ENCODE measurements at places on chromosomes 6 and 20. TPM values are rescaled to one million over a fixed set of nuclear protein-coding genes. Genes with fewer than 3 reads are reported as not detected.

DNA sequence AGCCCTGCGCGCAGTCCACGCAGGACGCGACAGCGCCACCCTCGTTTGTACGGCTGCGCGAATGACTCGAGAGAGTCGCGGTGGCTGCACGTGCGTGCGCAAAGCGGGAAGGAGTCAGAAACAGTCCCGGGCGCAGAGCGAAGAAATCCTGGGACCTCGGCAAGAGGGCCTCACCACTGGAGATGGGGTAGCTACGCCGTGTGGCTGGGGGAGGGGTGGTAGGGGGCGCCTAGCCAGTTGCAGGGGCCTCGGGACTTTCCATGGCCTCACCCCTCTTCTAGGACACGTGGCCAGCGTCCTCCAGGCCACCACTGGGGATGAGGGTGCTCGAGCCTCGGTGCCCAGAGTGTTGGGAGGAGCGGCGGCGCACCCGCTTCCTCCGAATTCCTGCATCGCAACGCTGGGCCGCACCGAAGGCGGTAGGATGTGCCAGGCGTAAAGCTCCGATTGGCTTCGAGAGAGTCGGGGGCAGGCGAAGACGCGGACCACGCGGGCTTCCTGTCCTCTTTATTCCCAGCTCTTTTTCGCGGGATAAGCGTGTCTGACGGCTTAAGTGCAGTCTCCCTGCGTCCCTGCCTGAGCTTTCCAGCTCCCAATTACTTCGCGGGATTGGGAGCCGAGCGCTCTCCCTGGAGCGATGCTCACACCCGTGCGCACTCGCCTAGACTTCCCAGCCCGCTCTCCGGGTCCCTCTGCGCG is 38.7 kb downstream of the NCR2 start:
- DNase-seq, result no peak

The C20orf202 gene
- total RNA-seq, result 0.19 TPM

DNA sequence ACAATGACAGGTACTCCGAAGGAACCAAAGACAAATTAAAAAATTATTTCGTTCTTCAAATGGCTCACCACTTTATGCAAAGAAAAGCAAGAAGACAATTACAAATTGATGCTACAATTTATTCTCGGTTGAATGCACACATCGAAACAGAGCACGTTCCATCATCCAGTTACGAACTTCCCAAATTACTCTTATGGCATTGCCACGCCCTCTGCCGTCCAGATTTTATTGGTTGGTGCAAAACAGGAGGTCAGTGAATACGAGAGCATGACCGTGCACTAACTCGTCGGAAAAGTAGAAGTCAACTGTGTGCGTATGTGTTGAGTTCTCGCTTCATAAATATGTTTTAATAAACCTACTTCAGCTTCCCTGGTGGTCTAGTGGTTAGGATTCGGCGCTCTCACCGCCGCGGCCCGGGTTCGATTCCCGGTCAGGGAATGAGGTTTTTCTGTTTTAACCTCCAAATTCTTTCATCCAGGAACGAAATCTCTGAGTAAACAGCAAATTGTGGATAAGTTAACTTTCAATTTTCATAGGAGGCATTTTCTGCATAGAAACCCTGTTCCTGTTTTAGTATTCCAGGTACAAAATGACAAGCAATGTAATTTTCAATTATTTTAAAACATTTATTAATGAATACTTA is 23.2 kb downstream of the ZNF311 start:
- peak; percentile 78 for DNase-seq

The TASP1 gene
- 11.9 TPM for total RNA-seq

GRCh38 chr6:68235326-68235784 is 399.7 kb upstream of the ADGRB3 start:
- no peak for DNase-seq

DNA sequence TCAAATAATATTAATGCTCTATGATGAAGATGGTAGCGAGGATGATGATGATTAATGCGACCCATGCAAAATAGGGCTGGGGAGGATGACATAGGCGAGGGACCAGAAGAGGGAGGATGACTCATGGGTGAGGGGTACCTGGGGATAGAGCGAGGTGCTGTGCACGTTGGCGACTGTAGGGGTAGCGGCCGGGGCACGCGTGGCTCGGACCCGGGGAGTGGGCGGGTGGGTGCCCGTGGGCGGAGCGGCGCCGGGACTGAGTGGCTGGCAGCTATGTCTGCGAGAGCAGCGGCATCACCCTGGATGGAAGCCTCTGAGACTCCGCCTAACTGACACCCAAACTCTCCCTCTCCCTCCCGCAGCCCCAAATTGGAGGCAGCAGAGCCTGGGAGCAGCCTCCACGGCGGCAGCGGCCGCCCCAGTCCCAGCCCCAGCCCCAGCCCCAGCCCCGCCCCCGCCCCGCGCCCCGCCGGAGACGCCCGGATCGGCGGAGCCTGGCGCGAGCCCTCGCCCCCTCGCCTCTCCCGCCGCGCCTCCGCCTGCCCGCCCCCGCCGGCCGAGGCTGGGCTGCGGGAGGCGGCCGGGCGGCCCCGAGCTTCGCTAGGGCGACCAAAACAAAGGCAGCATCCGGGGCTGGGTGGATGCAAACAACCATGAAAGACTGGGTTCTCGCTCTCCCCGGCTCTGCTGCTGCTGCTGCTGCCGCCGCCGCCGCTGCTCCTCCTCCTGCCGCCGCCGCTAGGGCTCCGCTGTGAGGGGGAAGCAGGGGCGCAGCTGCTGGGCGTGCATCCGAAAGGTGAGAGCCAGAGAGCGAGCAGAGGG is at the start of gene RIMS1:
TSS of gene RIMS1 (plus strand) at position 367 of the 822 bp plus-strand sequence. CDS start 474 bp downstream, outside the sequence.
- peak; percentile 3 for DNase-seq

DNA sequence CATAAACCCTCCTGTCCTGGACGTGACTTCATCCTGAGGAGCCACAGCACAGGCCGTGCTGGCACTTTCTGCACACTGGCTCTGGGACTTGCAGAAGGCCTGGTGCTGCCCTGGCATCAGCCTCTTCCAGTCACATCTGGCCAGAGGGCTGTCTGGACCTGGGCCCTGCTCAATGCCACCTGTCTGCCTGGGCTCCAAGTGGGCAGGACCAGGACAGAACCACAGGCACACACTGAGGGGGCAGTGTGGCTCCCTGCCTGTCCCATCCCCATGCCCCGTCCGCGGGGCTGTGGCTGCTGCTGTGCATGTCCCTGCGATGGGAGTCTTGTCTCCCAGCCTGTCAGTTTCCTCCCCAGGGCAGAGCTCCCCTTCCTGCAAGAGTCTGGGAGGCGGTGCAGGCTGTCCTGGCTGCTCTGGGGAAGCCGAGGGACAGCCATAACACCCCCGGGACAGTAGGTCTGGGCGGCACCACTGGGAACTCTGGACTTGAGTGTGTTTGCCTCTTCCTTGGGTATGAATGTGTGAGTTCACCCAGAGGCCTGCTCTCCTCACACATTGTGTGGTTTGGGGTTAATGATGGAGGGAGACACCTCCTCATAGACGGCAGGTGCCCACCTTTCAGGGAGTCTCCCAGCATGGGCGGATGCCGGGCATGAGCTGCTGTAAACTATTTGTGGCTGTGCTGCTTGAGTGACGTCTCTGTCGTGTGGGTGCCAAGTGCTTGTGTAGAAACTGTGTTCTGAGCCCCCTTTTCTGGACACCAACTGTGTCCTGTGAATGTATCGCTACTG is 22.0 kb upstream of the PYGB start:
- no peak for DNase-seq

DNA sequence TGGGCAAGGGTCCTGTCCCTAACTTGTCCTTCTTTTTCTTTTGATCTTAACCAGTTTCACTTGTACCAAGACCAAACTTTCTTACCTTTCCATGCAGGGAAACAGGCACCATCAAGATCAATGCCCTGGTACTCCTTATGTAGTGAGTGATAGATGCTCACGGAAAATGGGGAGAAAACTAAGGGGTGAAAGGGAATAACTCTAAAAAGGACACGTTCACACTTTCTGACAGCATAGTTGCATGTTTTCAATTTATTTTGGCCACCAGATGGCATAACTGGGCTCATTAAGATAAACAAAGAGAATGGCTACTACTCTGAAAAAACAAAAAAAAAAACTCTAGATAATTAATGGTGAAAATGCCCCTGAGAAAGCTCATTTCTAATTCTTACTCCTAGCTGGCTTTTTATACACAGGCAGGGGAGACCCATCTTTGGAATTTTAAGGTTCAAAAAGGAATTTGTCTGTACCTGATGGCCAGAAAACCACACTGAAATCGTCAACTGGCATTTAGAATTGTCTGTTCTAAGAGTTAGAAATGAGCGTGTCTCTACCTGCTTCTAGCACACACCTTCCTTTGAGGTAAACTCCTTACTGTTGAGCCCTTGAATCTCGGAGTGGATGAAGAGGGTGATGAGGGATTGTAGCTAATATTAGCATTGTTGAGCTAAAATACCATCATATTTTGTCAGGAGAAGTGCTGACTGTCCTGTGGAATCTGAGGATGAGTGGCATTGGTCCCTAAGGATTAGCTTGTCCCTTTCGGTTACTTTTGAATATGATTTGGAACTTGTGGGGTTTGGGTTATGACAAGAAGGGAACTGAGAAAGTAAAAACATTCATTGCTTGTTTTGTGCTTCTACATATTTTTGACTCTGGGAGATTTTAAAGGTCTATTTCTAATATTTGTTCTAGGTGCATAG is 62.2 kb upstream of the DDR1 start:
- no peak for DNase-seq

- no peak for DNase-seq
Observed at GRCh38 chr6:104527761-104528415, 331.8 kb downstream of the HACE1 start.

DNA sequence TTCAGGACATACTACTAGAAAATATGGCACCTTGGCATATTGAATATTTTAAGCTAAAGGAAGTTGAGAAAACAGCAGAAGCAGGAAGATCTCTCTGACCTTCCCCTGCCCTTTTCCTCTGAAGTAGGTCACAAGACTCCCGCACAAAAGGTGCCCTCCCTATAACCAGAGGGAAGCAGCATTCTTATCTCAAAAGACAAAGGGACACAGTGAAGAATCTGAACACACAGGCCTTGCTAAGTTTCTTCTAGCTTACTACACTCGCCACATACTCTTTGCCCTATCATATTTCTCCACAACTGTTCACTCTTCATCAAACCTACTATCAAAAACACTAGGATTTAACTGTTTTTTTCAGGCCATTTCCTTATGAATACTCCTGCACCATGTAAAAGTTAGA is 151.2 kb downstream of the ELOVL4 start:
- DNase-seq, result no peak

The WFDC10B gene
- not detected for total RNA-seq

The FAM209B gene
- 1.2 TPM for total RNA-seq

DNA sequence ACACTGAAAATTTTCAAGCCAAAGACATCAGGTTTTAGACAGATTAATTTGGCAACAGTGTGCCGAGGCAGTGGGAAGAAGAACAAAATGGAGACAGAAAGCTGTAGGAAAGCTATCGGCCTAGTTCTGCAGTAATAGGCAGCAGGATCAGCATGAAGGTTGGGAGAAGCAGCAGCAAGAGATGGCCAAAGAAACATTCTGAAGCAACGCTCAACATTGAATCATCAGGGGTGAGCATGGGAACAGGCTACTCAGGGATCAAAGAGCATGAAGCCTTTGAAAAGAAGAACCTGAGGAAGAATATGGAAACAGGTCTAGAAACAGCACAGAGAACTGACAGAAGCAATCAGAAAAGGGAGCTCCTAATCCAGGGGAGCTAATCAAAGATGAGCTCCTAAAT is 7.1 kb upstream of the DST start:
- no peak for DNase-seq

DNA sequence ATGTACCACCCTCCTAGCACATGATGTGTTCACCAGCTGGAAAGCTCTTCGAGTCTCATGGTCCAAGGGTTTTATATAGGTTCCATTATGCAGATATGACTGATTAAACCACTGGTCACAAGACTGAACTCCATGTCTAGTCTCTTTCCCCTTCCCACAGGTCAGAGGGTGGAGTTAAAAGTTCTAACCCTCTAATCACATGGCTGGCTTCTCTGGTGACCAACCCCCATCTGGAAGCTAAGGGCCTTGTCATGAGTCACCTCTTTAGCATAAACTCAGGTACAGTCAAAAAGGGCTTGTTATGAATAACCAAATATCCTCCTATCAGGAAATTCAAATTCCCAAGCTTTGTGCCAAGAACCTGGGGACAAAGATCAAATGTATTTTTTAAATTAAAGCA is 52.0 kb upstream of the KLHL31 start:
- DNase-seq, result no peak

GRCh38 chr6:24357336-24358218 is at the start of gene DCDC2:
TSS of gene DCDC2 (minus strand) at chr6:24358059. CDS start at chr6:24357750, 309 bp downstream.
- DNase-seq, result peak; percentile 54

The THBD gene
- total RNA-seq, result not detected

GRCh38 chr6:75386050-75386770 is 101.6 kb upstream of the TMEM30A start:
- no peak for DNase-seq

GRCh38 chr6:37103169-37104039 is 66.5 kb upstream of the PIM1 start:
- no peak for DNase-seq

The C20orf144 gene
- total RNA-seq, result 0.43 TPM
